ENCODE measurements at places on chromosomes 3 and 15.

- DNase-seq, result peak; percentile 21
Observed at GRCh38 chr15:91186904-91187656, 87.0 kb downstream of the SV2B start.

DNA sequence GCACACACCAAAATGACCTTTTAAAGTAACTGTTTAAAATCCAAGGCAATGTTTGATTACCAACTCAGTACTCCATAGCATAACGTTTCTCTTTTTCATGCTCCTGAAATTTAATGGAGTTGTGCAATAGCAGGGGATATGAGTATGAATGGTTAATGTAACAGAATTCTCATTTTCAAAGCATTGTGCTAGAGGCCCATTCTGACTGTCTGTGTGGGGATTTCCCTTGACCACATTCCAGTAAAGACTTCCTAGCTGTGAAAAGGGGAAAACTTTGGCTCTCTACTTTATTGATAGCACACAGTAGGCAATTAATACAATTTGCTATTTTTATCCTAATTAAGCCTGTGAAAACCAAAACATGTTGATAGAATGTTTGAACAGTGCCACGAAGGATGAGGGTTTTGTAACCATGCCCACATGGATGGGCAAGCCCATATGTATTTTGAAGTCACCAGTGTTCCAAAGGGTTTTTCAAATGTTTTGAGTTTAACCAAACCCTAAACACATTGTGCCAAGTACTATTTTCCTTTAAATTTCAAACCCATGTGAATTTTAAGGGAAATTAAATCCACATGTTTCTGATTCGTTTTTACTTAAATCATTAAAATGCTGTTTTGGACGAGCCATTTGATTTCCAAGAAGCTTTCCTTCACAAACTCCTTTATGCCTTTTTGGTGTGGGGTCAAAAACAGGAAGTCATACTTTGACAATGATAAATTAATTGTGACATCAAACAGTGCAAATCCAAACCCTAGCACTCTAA is 261.2 kb downstream of the SHOX2 start:
- DNase-seq, result no peak

DNA sequence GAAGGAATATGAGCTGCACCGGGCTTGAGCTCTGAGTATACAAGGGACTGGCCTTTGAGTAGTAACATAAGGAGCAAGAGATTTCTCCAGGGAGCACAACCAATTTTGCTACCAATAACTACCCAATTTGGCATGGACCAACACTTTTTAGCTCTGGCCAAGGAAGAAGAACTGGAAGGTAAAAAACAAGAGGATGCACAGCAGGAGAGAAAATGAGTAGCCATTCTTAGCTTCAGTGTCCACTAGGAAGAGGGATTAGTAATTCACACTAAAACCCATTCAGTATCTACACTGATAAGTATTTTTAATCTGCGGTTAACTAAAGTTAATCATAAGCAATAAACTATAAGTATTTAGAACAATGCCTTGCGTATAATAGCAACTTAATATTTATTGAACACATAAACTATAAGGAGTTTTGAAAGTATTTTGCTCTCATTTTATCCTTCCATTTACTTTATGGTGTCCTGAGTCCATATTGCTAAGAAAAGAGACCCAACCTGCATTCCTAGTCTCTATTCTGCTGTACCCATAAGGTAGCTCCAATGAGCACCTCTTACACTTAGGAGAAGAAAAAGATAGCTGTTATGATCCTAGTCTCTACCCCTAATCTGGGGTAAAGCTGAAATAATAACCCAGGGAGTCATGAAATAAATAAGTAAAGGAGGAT is 268.9 kb downstream of the IGSF11 start:
- DNase-seq, result no peak

GRCh38 chr3:142977399-142977728 is 13.9 kb upstream of the PAQR9 start:
- no peak for DNase-seq

DNA sequence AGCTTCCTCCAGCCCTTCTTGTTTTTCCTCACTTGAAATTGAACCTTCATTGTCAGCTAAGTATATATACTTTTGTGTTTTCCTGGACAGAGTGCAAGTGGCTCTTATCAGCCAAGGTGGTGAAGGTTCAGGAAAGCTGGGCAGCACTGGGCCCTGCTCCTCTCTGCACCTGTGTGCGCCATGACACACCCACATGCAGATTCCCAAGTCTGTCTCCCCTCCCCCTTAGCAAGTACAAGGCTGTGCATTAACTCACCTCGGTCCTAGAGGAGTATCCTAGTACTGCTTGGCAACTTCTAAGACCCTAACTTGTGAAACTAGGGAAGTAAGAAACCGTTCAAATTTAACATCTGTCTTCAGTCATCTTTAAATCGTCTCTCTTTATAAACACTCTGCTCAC is 85.8 kb downstream of the SLC49A4 start:
- DNase-seq, result no peak

- DNase-seq, result no peak
Observed at GRCh38 chr3:66633402-66634381, 132.9 kb upstream of the LRIG1 start.

DNA sequence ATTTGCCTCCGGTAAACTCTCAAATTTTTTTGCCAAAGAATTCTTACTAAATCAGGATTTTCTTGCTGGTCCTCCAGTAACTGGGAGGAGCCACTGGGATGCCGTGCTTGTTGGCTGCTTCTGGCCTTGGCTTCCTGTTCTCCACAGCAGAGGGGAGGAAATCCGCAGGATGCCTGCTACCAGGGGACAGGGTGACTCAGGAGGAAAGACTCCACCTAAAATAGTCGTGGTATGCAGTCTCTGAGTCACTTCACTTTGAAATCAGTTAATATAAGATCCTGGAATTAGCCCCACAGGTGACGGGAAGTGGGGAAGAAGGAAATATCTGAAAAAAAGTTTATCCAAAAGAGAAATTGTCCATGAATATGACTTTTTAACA is 6.5 kb upstream of the TM4SF18 start:
- no peak for DNase-seq

All from activated CD4-positive, alpha-beta T cell treated with anti-CD3 and anti-CD28 coated beads, Interleukin-2, amount 10 ng/mL, durations not matched to agents 7 days and 5 days (primary cell).